ENCODE measurements at places on chromosomes 16 and 17.

DNA sequence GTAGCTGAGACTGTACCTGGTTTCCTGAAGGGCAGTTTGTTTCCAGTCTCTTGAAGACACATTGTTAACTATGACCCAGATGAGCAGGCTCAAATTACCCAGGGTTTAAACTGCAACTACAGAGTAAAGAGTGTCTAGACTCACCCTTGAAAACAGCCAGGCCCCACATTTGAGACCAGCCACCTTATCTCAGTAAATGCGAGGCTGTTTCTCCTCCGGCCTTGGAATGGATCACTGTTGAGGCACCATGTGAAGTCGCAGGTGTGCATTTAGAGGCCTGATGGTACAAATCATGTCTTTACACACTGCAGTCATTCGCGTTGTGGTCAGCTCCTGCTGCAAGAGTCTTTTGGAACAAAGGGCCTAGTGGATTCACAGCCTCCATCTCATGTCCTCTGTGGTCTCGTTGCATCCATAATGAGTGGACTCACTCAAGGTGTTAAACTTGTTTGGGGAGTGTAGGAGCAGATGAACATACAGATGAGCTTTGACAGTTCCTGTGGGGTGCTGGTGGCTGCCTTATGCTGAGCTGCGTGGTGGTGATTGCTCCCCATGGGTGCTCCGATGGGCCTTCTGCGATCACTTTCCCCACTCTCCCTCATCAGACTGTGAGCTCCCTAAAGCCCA, 18.5 kb upstream of the N4BP1 start:
- DNase-seq = no peak

DNA sequence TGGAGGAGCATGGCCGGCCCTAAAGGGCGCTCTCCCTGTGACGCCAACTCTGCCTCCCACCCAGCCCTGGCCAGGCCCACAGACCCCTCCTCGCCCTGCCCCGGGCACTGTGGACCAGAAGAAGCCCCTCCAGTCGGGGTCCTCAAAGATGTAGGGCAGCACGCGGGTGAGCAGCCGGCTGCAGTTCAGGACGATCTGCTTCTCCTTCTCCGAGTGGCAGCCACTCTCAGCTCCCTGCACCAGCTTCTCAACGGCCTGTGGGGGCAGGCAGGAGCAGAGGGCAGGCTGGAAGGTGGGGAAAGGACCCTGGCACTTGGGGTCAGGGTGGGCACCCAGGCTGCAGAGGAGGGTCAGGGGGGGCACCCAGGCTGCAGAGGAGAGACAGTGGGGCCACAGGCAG, 8.9 kb downstream of the HID1 start:
- no peak for DNase-seq

DNA sequence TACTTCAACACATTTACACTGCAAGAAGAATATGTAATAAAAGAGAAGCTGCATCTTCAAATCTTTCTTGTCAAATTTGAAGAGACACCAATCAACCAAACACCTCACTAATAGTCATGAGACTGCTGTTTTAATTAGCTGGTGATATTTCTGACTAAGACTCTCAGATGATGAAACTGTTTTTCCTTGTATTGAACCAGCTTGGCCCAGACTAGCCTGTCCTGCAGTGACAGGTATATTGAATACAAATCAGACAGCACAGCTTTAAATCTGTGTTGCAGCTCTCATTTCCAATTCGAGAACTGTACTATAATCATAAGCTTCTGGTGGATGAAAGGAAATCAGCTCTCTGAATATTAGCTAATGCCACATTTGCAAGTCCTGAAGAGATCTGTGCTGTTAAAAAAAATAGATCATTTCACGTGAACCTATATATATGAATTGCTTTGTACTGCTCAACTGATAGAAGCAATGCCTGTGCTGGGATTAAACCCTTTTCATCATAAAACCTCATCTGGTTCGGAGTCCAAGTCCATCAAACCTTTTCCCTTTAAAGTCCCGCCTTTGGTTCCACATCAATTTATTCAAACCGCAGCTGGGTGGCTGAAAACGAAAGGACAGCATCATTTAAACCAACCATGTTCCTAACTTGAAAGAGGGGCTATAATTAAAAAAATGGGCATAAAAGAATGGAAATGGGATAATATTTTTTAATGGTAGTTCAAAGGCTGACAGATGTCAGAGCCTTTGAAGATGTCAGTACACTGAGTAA, 306.2 kb downstream of the CEP112 start:
- DNase-seq = no peak

- no peak for DNase-seq
Observed at GRCh38 chr17:1390432-1391367, 9.3 kb downstream of the YWHAE start.

GRCh38 chr16:67862623-67863583, 9.9 kb upstream of the EDC4 start:
- no peak for DNase-seq

DNA sequence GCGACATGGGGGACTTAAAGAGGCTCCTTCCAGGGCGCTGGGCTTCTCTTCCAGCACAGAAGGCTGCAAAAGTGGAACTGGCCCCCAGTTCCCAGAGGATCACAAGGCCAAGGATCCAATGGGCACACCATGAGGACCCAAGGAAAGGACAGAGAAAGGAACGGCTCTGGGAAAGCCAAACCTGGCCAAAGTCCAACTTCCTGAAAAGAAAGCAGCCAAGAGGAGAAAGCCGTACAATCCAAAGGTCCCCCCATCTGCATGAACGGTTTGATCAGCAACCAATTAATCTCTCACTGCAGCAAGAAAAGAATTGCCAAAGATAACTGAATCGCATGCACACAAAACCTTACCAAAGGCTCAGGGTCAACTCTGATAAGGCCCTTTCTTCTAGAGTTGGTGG, 19.8 kb upstream of the ICAM2 start:
- DNase-seq = peak; percentile 25

DNA sequence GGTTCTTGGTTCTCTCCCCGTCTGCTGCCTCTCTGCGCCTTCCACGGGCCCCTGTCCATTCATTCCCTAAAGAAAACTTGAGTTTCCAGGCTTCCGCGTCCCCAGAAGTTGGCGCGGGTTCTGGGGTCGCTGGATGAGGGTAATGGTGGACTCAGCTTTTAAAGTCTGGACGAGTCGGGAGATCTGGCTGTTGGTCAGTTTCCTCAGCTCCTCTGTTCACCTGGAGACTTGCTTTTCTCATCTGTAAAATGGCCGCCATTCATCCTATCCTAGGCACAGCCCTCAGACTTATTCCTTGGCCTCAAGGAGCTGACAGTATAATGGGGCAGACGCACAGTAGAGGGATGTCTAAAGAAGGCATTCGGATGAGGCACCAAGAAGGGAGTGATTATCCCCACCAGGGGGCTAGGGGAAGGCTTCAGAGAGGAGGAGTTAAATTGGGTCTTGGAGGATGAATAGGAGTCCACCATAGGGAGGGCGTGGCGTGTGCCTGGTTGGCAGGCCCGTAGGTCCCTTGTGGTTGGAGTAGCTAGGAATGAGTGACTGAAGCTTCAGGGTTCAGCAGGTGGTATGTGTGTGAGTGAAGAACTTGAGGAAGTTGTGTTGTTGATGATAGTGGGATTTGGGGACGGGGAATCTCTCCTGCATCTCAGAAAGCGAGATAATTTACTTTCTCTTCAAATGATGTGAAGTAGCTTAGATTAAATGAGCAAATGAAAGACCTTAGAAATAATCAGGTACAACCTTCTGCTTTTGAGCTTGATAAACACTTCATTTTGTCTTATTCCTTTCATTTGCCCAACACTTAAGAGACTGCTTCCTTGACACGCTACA, 652 bp downstream of the VPS35L start:
- DNase-seq = no peak

GRCh38 chr17:79844869-79845600, 5.8 kb upstream of the CBX4 start:
- peak; percentile 51 for DNase-seq

DNA sequence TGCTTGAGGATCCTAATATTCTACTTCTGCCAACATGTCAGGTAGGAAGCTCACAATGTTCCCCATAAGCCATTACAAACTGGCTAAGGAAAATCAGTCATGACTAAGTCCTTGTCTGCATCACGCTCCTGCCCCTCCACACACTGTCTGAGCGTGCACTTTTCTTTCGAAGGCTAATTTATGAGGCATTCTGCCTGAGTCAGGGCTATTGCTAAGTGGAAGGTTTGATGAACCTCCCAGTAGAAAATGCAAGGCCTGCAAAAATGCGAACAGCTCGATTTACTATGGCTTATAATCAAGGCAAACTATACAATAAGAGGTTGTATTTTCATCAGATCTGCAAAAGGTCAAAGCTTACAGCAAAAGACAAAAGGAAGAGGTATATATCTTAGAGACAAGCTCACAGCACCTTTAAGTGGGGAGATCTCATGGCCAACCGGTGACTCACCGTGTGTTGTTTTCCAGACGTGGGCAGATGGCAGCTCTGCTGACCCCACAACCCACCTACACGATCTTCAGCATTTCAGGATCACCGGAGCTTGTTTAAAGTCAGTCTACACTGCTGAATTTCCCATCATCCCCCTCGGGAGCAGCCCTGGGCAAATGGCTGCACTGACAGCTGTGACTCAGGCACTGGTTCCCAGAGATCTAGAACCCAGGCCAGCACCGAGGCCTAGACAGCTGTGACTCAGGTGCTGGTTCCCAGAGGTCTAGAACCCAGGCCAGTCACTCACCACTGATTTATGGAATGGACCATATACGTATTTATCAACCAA, 26.1 kb downstream of the MEAK7 start:
- DNase-seq = no peak

GRCh38 chr16:28304214-28304613, 11.9 kb downstream of the SBK1 start:
- DNase-seq = peak; percentile 42

DNA sequence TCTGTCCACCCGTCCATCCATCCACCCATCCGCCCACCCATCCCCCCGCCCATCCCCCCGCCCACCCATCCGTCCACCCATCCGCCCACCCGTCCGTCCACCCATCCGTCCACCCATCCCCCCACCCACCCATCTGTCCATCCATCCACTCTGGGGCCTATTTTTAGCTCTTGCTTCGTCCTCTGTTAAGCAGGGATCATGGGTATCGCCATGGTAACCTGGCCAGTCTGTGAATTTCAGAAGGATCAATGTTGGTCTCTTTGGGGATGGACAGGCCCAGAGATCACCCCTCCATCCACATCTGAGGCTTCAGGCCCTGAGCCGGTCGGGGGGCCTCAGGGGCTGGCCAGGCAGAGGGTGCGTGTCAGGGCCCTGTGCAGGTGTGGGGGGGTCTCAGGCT, 15.2 kb upstream of the DPEP1 start:
- DNase-seq = no peak

DNA sequence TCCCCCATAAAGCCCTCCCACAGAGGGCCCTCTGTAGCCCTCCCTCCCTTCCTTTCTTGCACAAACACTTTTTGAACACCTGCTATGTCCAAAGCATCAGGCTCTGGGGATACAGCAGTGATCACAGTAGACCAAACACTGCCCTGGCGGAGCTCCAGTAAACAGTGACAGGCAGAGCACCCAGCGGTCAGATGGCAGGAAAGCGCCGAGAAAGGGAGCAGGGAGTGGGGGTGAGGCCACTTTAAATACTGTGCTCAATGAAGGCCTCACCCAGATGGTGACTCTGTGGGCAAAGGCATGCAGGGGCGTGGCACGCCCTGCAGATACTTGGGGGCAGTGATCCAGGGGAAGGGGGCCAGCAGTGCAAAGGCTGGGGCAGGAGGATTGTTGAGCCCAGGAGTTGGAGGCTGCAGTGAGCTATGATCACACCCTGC, 7.6 kb downstream of the PRR29 start:
- DNase-seq = no peak

GRCh38 chr16:49750341-49751000, 105.4 kb downstream of the ZNF423 start:
- no peak for DNase-seq

GRCh38 chr17:81509972-81510784, 2.4 kb downstream of the ACTG1 start:
- DNase-seq = peak; percentile 19

GRCh38 chr16:66434619-66435430, 7.7 kb downstream of the BEAN1 start:
- DNase-seq = no peak

DNA sequence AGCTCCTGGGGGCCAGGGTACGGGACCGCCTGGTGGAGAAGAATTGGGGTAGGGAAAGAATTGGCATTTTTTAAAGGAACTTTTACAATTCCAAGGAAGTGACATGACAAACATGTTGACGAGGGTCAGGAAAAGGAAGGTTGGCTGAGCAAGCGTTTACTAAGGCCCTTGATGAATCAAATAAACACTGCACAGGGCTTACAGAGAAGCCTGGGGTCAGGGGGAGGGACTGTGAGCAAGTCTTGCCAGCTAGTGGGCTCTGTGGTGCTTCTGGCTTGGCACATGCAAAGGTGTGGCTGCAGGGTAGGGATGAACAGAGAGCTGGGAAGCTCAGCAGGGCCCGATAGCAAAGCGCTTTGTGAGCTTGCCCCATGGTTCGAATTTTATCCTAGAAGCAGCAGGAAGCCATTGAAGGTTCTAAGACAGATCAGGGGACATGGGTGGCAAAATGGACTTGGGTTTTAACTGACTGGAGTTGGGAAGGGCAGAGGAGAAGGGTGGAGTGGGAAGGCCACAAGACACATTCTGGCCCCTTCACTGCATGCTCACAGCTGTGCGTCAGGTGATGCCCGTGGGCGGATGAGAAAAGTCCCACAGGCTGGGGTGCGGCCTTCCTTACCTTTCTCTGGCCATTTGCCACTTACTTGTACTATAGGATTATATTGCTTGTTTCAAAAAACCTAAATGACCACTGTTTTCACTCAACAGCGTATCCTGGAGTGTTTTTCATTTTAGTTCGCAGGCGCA, 117.8 kb downstream of the SOCS1 start:
- DNase-seq = no peak

DNA sequence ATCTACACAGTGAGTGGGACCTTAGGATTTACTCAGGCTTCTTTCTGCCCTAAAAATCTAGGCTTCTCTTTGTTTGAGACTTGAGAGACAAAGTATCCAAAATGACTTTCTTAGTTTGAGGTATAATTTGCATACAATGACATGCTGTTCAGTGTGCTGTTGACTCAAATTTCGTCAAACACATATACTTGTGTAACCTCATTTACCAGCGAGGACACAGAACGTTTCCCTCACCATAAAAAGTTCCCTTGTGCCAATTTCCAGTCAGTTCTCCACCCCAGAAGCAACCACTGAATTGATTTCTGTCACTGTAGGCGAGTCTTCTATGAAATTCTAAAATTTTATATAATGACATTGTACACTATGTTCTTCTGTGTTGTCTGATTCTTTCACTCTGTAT, 68.0 kb upstream of the MAF start:
- DNase-seq = no peak

GRCh38 chr16:3158026-3158509, 23.2 kb downstream of the ZNF213 start:
- DNase-seq = no peak

DNA sequence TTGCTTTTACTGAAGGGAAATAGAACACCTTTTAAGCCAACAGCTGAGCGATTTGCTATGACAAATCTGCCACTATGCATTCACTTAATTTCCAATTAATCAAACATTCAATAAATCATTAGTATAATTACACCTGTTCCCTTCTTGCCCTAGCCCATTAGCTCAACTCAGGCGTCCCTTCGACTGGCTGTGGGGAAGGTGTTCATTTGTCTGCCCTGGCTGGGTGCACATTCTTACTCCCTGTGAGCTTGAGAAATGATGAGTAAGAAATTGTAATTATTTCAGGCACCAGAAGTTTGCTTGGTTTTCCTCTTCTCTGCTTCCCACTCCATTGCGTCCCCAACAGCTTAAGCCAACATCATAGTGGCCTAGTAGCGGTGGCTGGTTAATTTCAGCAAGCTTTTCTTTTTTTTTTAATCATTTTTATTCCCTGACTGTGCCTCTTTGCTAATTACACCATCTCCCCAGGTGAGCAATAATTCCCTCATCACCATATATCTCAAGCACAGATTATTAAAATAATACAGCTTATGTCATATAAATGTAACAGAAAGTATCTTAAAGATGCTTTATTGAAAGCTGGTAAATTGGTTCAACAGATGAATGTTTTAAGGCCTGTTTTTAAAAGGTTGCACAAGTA, 623.9 kb upstream of the RBFOX1 start:
- no peak for DNase-seq

All from left colon (tissue), 2 donors.